ENCODE measurements at places on chromosomes 12 and 14.

GRCh38 chr14:21106176-21106497 lies 5.3 kb downstream of the TMEM253 start:
- peak; percentile 15 for DNase-seq

- DNase-seq, result no peak
Observed at GRCh38 chr12:91918431-91918830, 227.2 kb downstream of the BTG1 start.

DNA sequence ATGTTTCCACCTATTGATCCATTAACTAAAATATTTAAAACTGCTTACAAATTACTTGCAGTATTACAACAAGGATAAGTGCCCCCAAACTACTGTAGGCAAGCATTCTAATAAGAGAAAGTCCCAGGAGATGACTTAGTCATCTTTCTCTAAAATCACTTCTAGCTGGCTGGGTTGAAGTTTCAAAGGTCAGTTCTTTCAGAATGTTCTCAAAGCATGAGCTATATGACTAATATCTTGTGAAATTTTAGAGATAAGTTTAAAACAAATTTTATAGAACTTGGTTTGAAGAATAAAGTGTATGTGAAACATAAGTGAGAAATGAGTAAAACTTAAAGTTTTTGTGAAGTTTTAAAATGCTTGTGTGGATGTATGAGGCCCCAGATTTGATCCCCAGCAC lies 24.3 kb upstream of the OR6J1 start:
- no peak for DNase-seq

DNA sequence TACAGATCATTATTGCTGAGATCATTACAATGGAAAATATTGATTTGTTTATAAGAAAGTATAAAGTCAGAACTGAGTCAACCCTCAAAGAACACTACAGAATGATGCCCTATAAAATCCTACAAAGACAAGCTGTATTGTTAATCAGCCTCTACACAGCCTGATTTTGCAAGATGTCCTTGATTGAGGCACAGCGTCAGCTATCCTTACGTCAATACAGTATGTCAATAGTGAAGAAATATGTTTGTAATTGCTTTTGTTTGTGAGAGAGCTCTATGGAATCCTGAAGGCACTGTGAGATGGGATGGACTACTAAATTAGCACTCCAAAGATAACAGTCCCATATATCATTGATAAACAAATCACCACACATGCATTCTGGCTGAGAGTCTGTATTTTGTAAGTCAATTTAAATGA lies 70.7 kb downstream of the RASSF9 start:
- no peak for DNase-seq

DNA sequence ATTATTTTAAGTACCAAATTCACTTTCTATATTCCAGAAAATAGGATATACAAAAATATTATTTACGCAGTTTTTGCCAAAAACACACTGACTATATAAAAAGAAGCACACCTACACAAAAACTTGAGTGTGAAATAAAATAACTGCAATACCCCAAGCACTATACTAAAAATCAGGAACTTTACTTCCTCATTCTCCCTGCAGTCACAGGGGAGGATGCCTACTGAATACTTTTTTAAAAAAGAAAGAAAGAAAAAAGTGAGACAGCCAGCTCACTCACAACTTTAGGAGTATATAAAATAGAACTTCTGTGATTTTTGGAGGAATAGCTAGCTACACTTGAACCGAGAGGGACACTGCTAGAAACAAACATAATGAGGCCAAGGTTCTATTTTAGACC lies 12.2 kb downstream of the RPS6KA5 start:
- DNase-seq, result no peak

DNA sequence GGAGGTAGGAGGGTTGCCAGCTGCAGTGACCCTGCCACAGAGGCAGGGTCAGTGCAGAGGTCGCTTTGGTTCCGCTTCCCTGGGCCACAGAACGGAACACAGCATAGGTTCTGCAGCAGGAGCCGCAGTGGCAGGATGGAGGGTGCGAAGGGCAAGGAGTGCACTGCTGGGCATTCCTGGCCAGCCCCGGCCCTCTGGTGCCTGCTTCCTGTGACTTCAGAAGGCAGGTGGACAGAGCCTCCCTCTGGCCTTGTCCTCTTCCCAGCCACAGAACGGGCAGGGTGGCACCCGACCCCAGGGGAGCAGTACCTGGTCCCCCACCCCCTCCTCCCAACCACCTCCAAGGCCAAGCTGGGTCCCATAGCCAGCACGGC lies 37.7 kb downstream of the SLC8B1 start:
- DNase-seq, result no peak

DNA sequence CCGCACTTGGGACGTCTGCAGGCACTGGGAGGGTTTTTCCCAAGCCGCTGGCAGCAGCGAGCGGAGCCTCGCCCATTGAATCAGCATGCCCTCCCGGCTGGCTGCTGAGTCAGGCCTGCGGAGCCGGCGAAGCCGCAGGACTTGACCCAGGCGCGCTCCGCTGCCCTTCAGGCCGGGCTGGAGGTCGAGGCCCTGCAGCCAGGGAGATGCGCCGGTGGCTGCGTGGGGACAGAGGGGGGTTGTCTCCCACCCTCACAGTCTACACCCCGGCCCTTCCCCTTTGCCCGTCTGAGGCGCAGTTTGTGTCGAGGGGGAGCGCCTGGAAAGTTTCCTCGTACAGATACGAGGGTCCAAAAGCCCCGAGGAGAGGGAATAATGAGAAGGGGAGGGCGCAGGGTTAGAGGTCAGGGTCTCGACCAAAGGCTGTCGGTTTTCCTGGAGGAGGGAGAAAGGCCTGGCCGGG lies 759 bp upstream of the KLC1 start:
- DNase-seq, result peak; percentile 66

GRCh38 chr12:130127532-130127911 lies 34.7 kb upstream of the FZD10 start:
- no peak for DNase-seq

GRCh38 chr14:45757655-45758054 lies 504.7 kb upstream of the MIS18BP1 start:
- no peak for DNase-seq

- DNase-seq, result no peak
Observed at GRCh38 chr12:45051572-45052125, 750 bp upstream of the DBX2 start.

GRCh38 chr12:107845980-107846659 lies 71.6 kb downstream of the ASCL4 start:
- DNase-seq, result no peak

DNA sequence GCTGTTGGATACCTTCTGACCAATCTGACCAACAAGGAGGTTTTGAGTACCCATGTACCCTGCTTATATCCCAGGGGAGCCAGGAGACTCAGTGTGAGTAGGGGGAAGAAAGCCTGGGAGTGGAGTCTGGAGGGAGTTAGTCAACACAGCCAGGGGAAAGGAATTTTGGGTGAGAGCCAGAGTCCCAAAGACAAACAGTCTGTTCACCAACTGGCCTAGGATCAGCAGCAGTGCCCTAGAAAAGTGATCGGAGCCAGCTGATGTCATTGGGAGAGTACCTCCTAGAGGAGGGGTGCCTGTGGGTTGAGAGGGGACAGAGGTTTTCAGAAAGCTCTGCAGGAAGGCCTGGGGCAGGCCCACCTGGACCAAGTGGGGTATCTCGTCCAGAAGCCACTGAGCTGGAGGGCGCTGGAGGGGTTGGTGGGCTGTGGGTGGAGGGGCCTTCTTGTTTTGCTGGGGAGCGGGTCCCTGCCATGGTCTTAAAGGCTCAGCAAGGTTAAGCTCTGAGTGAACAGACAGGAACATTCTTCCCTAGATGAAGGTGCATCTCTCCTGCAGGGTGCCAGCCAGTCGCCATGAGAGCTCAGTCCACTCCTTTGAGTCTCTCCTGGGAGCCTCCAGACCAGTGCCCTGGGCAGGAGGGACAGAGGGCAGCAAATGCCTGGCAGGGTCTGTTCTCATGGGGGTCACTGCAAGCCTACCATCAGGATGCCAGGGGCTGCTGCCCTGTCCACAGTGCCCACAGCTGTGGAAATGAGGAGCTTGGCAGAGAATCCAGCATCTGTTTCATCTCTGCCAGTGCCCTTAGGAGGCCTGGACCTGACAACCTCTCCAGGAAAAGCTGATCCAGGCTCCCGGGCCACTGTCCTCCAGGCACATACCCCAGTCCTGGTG lies 63.6 kb downstream of the CHGA start:
- DNase-seq, result no peak

DNA sequence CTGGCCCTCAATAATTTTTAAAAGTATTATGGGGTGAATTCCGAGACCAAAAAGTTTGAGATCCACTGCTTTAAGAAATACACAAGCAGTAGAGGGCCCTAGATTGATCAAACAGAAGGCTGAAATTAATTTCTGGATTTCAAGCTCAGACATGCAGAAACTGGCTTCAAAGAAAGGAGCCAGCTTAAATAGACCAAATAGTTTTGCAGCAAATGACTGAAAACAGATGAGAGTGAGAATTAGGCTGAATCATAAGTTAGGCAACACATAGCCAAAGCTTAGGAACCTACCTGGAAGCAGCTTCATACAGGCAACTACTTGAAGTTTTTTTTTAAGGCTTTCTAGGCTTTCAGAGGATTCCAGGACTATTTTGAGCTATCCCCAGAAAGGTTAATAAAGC lies 12.4 kb downstream of the ATF7 start:
- DNase-seq, result no peak

DNA sequence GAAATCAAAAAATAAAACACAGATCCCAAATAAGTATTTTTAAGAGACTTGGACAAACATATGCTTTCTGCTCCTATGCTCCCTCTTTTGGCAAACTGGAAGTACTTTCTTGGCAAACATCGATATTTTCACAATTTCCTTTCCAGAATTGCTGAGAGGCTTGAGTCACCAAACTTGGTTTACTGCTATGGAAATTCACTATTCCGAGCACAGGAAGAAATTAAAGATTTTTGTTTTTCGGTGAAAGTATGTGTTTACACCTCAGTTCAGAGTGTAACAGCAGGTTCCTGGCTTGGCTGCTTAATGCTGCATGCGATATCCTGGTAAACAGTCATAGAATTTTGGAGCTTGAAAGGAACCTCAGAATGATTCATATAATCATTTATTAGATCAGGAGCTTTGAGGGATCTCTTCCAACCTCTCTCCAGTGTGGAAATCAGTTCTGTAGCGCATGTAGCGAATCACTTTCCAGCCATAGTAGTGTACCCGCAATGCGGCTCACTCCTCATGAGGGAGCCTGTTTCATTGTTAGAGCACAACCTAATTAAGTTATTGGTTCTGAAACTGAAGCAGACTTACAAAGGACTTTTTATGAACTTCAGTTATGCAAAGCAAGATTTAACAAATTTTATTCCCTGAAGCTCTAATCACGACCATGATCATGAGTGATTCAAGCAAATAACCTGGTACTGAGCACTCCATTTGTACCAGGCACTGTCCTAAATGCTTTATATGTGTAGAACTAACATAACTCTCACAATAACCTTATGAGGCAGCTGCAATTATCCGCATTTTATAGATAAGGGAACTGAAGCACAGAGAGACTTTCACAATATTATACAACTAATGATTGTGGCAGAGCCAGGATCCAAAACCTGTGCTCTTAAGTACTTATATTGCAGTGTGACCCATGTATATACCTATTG lies 56.4 kb upstream of the ATP2A2 start:
- DNase-seq, result peak; percentile 39

DNA sequence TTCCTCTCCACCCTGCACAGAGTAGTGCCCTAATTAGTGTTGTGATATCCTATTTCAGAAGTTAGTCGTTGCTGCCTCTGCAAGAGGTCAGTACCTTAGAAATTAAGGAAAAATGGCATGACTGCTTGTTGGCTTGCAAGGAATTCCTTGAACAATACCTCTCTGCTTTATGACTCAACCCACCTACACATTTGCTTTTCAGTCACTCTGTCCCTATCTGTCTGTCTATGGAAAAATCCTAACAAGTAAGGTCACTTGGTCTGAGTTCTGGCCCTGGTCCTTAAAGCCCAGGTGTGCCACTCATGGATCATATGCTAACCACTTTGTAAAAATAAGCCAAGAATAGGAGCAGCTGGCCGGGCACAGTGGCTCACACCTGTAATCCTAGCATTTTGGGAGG lies 116.4 kb upstream of the ATF1 start:
- no peak for DNase-seq

- DNase-seq, result no peak
Observed at GRCh38 chr14:84468153-84468552, 1061.8 kb upstream of the FLRT2 start.

All from BE2C (cell line).